Stimulated activated CD8-positive, alpha-beta memory T cell treated with anti-CD3 and anti-CD28 coated beads, Interleukin-4, amount 100 ng/mL, for 4 hours (primary cell): ENCODE measurements at places on chromosomes 11 and 22.
A peak's percentile ranks its signal among the peaks of the same experiment; 100 is the strongest.

DNA sequence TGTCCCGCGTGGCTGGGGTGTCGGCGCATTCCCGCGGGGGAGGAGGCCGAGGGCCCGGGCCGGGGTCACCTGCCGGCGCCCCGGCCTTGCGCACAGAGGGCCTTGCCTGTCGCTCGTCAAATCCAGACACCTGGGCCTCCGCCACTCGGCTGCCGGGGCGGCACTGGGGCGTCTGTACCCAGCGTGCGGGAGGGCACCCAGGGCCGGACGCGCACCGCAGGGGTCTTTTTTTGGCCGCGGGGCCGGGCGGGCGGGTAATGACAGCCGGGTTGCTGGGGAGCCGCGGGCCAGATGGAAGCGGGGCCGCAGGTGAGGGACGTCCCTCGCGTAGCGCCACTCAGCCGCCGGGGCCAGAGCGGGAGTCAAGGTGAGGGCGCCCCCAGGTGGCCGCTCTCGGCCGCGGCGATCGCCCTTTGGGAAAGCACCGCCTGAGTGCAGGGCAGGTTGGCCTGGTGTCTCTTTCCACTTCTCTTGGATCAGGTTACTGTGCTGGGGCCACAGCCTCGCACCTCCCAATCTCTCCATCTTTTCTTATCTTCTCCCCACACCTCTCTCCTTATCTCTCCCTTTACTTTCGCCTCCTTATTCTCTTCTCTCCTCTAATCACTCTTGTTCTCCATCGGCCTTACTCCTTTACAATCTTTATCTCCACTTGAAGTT lies 3.5 kb downstream of the PHLDB1 start:
- DNase-seq: peak; percentile 68

GRCh38 chr11:45927684-45928413 lies 5.4 kb downstream of the LARGE2 start:
- DNase-seq: no peak

GRCh38 chr11:128942817-128943427 lies at the start of gene TP53AIP1:
TP53AIP1 (minus strand) TSS chr11:128942871; CDS start chr11:128937818, 5,053 bp downstream.
- no peak for DNase-seq

GRCh38 chr11:102630598-102631448 lies 5.7 kb upstream of the MMP20 start:
- DNase-seq: no peak

DNA sequence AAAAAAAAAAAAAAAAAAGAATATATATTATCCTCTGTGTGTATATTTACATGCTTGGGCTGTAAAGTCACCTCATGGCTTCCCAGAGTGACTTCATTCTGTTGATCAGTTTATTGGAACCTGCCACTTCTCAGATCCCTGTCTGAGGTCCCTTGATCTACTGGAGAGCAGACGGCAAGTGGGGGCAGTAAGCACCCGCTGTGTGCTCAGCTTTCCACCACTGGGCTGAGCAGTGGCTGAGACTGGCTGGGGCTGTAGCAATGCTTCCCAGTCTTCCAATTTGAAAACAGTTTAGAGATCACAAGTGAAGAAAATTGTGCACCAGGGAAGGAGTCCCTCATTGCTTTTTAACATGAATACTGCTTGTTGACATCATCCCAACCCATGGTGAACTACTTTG lies 6.9 kb upstream of the RBM4B start:
- DNase-seq: no peak

DNA sequence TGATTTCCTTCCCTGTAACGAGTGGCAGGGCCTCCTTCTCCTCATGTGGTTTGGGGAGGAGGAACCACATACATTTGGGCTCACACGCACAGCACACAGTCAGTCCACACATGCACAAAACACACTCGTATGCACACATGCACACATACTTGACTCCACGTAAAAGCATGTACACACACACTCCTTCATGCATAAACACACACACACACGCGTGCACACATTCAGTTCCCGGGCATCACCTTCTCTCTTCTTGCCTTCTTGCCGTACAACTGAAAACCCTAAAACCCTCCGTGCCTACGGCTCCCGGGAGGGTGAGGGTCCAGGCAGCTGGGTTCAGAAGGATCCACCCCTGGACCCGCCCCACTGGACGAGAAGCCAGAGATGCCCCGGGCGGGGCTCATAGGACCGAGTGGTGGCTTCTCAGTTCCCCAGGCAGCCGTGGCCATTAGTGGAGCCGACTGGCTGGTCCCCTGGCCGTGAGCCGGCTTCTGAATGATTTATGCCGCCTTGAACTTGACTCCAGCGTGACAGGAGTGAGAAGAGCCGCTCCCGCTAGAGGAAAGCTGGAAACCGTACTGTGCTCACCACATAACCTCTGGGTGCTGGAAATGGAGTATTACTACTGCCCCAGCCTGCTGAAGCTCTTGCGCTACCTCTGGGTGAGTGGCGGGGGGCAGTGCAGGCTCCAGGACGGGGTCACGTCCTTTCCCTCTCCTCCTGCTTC lies 117.4 kb downstream of the KIAA1671 start:
- DNase-seq: no peak
